ENCODE measurements at places on chromosomes 4 and X.

- DNase-seq = no peak
These were observed 67.2 kb downstream of the TMEM131L start for GRCh38 chr4:153533387-153533786.

GRCh38 chr4:69321153-69321729, 41.0 kb downstream of the UGT2B28 start:
- no peak for DNase-seq

- no peak for DNase-seq
These were observed 23.4 kb downstream of the CCNI start for GRCh38 chr4:77052352-77052751.

- no peak for DNase-seq
These were observed 118.2 kb downstream of the NAF1 start for GRCh38 chr4:163048447-163048846.

- no peak for DNase-seq
These were observed 107.8 kb upstream of the TMEM47 start for GRCh38 chrX:34764852-34765361.

- DNase-seq = no peak
These were observed at the start of gene AWAT2 for GRCh38 chrX:70049925-70050324. Gene AWAT2, minus strand, starts transcription at chrX:70049938. Its CDS starts 6 bp downstream, at chrX:70049932.

- DNase-seq = peak; percentile 63
These were observed 48.2 kb upstream of the H2AZ1 start for GRCh38 chr4:99998062-99998867.

GRCh38 chr4:121353213-121353612, 27.6 kb downstream of the QRFPR start:
- no peak for DNase-seq

GRCh38 chr4:70842761-70843435, 3.2 kb upstream of the GRSF1 start:
- no peak for DNase-seq

DNA sequence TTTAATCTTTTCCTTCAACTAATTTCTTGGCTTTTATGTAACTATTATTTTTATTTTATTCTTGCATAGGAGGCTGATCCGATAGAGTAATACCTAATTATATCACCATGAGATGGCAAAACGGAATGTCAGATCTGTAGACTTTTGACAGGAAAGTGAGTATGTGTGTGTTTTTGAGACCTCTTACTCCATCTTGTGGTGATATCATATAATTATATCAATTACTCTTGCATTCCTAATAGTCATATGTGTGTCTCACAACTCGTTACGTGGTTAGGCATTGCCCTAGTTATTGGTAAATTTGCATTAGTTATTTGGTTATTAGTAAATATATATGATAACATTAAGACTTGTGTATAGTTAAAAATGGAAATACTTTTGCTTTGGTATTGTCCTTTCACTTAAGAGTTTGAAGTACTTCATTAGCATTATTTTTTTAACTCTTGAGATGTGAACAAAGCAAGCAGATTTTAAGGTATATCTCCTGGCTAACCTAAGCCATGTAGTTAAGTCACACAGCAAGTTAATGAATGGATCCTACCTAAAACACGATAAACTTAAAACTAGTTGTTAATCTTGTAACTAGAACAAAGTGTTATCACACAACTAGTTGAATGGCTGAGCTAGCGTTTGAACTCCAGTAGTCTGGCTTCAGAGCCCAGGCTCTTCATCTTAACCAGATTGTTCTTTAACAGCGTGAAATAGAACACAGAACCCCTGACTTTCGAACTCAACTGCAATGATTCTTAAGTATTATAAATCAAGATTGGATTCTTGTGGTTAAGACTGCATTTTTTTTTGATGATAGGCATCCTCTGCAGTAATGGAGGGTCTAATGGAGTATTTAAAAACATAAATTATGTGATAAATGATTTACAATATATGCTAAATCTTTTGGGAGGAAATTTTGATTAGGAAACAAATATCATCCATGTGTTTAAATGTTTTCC, 67.1 kb downstream of the PGRMC2 start:
- DNase-seq = peak; percentile 26

DNA sequence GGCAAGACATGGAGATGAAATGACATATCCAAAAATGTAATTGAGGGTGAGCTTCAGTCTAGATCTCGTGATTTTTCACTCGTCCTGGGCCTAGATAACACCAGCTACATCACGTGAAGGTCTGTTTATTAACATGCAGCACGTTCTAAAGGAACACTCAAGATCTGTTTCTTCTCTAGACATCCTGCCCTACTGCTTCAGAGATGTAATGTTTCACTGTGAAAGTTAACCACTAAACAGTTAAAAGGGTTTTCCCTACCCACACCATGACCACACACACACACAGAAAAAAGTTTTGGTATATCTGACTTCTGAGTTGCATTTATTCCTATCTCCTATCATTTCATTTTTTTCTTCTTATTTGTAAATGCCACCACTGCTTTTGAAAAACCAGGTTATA, 52.3 kb upstream of the SMIM31 start:
- DNase-seq = no peak

- DNase-seq = no peak
These were observed 25.1 kb downstream of the ARL13A start for GRCh38 chrX:100994352-100995281.

DNA sequence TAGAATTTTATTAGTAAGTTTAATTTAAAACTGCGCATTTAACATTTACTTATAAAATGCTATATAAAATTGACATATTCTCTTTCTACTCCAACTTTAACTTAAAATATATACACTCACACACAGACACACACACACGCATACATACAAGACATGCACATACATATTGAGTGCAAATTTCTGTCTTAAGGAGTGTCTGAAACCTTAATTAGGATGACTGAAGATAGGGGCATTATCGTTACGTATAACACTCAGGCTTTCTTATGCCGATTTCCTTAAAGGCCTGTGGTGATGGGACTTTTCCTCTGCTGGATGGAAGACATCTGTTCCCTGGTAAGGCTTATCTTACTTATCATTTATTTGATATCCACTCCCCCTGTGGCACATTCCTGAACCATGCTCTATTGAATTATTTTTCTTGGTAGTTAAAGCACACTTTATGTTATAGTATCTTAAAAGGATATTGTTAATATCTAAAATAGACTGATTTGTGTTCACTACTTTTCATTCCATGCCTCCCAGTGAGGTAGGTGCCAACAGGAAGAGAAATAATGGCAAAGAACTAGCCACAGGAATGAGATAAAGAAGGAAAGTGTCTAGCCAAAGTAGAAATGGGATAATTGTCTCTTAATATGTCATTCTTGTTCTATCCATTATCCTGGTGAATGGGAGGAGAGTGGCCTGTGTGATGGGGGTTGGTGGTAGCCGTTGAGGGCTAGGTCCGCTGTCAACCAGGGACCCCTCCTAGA, 92.9 kb upstream of the GPRIN3 start:
- DNase-seq = no peak

GRCh38 chr4:82710197-82710929, 88.2 kb downstream of the SCD5 start:
- DNase-seq = peak; percentile 73
